Activated T-helper 1 cell treated with anti-CD3 and anti-CD28 coated beads, Interleukin-12 subunit alpha, Interleukin-12 subunit beta, Interleukin-2, Interleukin-4 antibody, amounts not matched to agents 30 ng/mL and 10 ng/mL and 1 ng/mL, durations not matched to agents 14 hours and 24 hours and 36 hours (primary cell): ENCODE measurements at places on chromosomes 4 and X. TPM values are rescaled to one million over a fixed set of nuclear protein-coding genes. Genes with fewer than 3 reads are reported as not detected.

GRCh38 chrX:6432226-6432625, 102.7 kb downstream of the VCX3A start:
- DNase-seq = no peak

GRCh38 chr4:128393101-128393704, 105.6 kb upstream of the PGRMC2 start:
- DNase-seq = no peak

GRCh38 chrX:154419688-154420401, 8.5 kb downstream of the TAFAZZIN start:
- DNase-seq = no peak

GRCh38 chr4:26001413-26001812, 87.4 kb downstream of the SMIM20 start:
- no peak for DNase-seq

DNA sequence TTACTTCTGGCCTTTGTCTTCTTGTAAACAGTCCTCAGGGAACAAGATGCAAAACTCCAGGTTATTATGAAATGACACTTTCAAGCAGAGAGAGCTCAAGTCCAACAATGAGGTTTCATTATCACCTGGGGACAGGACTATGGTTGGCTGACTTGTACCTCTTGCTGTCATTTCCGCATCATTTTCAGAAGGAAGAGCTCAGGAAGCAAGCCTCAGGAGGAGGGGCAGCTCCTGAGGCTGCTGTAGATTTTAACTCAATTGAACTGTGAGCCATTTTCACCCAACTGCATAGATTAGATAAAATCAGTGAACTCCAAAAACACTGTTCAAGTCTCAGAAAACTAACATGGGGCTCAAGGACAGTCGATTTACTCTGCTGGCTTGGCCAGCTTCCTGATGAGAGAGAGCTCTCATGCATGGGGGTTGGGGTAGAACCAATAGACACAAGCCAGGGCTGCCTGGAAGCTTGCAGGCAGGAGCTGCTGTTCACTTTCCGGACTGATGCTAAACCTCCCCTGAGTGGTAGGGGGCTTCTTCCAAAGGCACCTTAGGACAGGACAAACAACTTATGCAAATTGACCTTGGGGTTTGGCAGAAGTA, 23.6 kb downstream of the TMEM255A start:
- DNase-seq = no peak

- no peak for DNase-seq
These were observed 43.1 kb downstream of the PPA2 start for GRCh38 chr4:105430811-105431210.

DNA sequence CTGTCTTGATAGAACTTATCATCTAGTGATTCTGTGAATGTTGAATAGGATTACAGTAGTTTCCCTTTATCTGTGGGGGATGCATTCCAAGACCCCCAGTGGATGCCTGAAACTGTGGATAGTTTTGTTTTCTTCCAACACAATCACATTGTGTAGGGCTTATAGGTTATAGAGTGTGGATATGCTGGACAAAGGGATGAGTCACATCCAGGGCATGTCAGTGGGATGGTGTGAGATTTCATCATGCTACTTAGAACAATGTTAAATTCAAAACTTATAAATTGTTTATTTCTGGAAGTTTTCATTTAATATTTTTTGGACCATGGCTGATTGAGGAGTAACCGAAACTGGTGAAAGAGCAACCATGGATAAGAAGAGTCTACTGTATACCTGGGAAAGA, 432.3 kb upstream of the ATOH1 start:
- DNase-seq = no peak

- DNase-seq = no peak
These were observed 311.3 kb upstream of the HS3ST1 start for GRCh38 chr4:11739992-11740391.

- no peak for DNase-seq
These were observed 43.5 kb downstream of the GATB start for GRCh38 chr4:151717314-151717713.

The ATRX gene
- 63.9 and 72.7 TPM in 2 replicates for total RNA-seq

The MSX1 gene
- not detected in 2 replicates for total RNA-seq

- DNase-seq = no peak
These were observed 6.8 kb downstream of the ANXA3 start for GRCh38 chr4:78558410-78558809.

GRCh38 chr4:42411803-42412202, 14.5 kb downstream of the SHISA3 start:
- DNase-seq = no peak

DNA sequence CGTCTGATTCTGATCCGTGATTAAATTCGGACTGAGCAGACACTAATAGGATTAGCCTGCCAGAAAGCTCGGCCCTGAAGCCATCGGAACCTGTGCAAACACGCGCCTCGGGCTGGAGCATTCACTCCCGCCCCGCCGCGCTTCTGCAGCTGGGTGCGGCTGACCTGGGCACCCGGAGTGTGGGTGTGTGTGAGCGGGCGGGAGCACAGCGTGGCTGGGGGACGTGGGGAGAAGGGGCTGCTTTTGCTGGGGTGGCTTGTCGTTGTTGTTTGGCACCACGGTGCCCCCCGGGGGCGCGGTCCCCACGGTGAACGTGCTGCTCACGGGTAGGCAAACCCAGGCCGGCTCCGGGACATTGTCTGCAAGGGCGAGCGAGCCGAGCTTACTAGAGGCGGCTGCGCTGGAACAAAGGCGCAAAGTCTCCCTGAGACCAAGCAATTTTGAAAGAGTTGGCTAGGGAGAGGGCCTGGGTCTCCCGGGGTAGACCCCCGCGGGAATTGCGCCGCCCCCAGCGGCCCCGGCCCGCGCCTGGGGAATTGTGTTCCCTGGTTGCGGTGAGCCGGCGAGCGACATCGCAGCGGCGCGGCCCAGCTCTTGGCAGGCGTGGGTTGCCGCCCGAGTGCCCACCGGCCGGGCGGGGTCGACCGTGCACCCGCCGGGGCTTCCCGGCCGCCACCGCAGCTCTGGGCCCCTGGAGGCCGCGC, 1.4 kb downstream of the MAMLD1 start:
- no peak for DNase-seq

DNA sequence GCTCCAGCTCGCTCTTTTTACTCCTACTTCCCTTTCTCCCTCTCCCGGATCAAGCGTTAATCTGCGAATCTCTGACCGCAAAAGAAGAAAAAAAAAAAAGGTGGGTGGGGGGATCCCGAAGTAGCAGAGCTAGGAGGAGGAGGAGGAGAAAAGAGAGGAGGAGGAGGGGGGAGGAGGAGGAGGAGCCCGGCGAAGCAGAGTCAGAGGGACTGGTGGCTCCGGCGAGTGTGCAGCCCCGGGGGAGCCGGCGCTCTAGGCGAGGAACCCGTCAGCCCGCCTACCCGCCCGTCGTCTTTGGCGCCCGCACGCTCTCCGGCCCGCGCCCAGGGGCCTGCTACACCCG, at the start of gene NHSL2:
NHSL2 (plus strand) TSS at position 203 of the 343 bp plus-strand sequence.
- no peak for DNase-seq

The MAGED4B gene
- 0.32 TPM in 1 of 2 replicates, not detected in the other for total RNA-seq

The EFHC2 gene
- not detected in 2 replicates for total RNA-seq

The SORCS2 gene
- not detected in 2 replicates for total RNA-seq

- peak; percentile 4 for DNase-seq
These were observed 205.9 kb downstream of the AASDH start for GRCh38 chr4:56181140-56181953.

GRCh38 chrX:20330545-20330944, 63.8 kb upstream of the RPS6KA3 start:
- no peak for DNase-seq

GRCh38 chr4:140382732-140383131, 9.3 kb downstream of the SCOC start:
- DNase-seq = no peak

GRCh38 chr4:40675166-40675565, 45.5 kb upstream of the RBM47 start:
- DNase-seq = no peak

GRCh38 chrX:106891762-106892460, 11.2 kb downstream of the RIPPLY1 start:
- no peak for DNase-seq

GRCh38 chr4:95499291-95499696, 49.5 kb downstream of the UNC5C start:
- no peak for DNase-seq

The KLHL4 gene
- total RNA-seq = not detected in 2 replicates

- no peak for DNase-seq
These were observed 66.9 kb downstream of the GALNTL6 start for GRCh38 chr4:171880136-171880535.

- DNase-seq = peak; percentile 0
These were observed 106.7 kb downstream of the ARHGAP6 start for GRCh38 chrX:11558972-11559371.

DNA sequence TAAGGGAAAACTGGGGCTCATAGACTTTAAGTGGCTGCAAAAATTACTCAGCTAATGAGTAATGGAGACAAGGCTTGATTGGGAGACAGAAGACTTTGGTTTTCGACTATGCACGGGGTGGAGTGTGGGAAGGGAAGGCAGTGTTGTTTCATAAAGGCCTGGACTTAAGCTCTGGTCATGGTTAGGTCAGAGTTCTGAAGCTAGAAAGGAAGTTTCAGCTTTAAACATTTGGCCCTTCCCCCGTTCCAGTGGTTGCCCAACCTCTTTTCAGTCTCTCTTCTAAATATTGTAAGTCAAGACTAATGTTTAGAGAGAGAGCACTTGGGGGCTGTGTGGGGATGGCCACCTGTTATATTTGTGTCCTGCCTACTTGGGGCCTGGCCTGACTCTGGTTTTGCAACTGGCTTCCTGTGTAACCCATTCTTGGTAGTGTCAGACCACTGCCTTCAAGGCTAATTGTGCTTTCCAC, 21.0 kb downstream of the MSN start:
- no peak for DNase-seq

DNA sequence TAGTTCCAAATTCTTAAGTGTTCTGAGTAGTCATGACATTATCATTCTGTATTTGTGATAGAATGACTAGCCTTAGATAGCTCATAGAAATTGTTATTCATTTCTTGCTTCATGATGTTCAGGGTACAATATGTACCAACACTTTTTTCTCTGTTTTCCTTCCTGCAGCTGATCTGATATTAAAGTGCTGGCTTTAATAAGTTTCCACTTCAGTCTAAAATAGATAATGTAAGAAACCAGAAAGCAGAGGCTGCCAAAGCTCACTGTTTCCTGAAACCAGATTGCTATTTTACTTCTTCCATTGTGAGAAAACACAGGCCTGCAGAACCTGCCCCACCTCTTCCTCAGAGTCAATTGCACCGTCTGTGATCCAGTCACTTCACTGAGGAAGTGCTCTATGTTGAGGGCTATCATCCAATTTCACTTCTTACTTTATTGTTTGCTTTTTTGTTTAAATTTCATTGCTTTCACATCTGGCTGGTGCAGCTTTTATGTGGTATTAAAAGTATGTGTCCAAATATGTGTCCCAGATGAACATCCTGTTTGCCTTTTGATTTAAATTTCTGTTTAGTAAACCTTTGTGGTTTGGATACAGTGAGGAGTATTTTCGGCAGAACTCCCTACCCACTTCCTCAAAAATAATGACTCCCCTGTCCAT, 652.1 kb downstream of the ANKRD50 start:
- DNase-seq = no peak

GRCh38 chrX:133290076-133290475, 71.9 kb upstream of the TFDP3 start:
- no peak for DNase-seq

GRCh38 chr4:113020966-113021365, 28.5 kb upstream of the ANK2 start:
- no peak for DNase-seq

GRCh38 chrX:73214426-73215094, at the start of gene NAP1L2:
Gene NAP1L2, minus strand, starts transcription at chrX:73214851. Its CDS starts 359 bp downstream, at chrX:73214492.
- peak; percentile 14 for DNase-seq

- DNase-seq = no peak
These were observed 94.3 kb downstream of the TEX13A start for GRCh38 chrX:105126201-105126600.

DNA sequence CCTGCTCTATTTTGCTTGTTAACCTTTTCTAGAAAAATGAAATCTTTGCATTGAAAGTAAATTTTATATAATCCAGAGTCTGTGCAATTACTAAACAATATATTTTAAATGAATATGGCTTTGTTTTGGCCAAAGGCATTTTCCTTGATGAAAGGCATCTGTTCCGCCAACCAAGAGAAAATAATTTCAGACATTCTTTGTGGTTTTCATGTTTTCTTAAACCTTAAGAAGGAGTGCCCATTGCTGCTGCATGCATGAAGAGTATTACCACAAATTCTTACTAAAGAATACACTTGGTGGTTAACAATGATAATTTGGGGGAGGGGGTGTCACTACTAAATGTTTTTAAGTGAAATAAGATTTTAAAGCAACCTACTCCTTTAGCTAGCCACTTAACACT, 2.7 kb upstream of the PDGFC start:
- DNase-seq = no peak

DNA sequence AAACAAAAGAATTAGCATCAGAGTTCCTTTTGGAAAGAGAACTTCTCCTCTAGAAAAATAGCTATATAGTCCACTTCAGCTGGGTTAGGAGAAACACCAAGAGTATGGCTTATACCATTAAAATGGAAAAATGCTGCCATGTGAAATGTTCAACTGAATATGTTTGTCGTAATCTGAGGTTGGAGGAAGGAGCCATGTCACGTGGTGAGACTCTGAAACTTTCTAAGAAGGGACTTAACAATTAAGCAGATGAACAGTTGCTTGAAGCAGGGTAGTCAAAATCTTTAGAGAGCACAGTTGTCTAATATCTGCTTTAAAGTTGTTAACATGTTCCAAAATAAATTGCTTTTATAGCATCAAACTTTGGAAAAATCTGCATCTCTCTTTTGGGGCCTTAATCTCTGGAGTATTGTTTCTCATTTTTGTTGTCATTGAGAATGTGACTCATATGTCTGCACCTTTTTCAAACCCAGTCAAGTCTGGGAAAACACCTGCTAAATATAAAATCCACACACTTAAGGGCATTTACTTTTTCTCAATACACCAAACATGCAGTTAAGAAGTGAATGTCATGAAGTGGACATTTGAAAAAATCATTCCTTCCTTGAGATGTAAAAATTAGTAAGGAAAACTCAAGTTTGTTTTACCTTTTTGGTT, 168.8 kb upstream of the PDE5A start:
- DNase-seq = no peak

The TLR8 gene
- not detected in 2 replicates for total RNA-seq

DNA sequence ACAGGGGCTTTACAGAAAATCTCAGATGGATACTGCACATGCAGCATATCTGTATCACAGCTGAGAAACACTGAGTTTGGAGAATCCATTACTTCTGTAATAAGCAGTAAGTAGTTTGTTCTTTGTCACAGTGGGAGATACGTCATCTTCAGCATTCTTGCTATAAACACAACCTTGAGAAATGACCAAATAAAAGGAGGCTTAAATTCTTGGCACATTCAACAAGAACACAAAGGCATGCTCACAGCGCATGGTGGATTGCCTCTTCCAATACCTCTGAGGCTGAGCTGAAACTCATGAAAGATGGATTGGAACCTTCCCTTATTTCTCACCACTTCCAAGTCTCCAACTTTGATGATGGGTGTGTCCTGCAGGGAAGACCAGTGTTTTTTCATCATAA, 54.5 kb downstream of the ANXA5 start:
- no peak for DNase-seq

GRCh38 chr4:53712408-53713020, 121.2 kb upstream of the LNX1 start:
- no peak for DNase-seq
